CD4-positive, alpha-beta T cell treated with Interleukin-1 beta for 1 hour (primary cell): ENCODE measurements at places on chromosomes 11 and 22.

- no peak for DNase-seq
These were observed at the start of gene MUC15 for GRCh38 chr11:26571861-26572654. Gene MUC15 (minus strand): TSS chr11:26572263. CDS start chr11:26567094, 5,169 bp downstream.

GRCh38 chr11:88709567-88709966 lies 356.2 kb downstream of the GRM5 start:
- no peak for DNase-seq

DNA sequence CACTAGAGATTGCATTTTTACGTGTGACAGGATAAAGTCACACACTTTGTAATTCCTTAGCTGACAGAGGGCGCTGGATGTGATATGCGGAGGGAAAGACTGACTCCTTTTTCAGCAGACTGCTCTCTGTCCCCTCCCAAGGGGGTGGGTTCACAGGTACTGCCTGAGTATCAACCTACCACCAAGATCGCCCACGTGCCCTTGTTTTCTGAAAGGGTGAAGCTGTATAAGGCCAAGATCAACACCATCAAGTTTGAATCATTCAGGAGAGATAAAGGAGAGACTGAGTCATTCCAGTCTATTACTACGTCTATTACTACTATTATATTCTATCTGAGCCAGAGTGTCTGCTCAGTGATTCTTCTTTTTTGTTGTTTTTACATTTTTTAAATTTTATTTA lies 30.7 kb downstream of the BUD13 start:
- no peak for DNase-seq

DNA sequence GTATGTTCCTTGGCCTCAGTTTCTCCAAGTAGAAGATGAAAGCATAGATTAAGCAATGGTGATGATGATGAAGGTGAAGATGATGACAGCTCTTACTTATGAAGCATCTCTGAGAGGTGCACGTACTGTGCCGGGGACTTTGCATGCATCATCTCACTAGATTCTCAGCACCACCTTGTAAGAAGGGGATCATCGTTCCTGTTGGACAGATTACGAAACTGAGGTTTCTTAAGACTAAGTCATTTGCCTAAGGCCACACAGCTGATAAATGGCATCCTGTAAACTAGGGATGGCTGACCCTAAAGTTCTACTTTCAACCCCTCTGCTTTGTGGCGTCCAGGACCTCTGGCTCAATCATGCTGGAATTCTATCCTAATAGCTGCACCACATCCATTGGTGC lies 8.7 kb downstream of the MS4A15 start:
- DNase-seq = no peak

GRCh38 chr22:40279017-40279416 lies 67.3 kb upstream of the ADSL start:
- no peak for DNase-seq

DNA sequence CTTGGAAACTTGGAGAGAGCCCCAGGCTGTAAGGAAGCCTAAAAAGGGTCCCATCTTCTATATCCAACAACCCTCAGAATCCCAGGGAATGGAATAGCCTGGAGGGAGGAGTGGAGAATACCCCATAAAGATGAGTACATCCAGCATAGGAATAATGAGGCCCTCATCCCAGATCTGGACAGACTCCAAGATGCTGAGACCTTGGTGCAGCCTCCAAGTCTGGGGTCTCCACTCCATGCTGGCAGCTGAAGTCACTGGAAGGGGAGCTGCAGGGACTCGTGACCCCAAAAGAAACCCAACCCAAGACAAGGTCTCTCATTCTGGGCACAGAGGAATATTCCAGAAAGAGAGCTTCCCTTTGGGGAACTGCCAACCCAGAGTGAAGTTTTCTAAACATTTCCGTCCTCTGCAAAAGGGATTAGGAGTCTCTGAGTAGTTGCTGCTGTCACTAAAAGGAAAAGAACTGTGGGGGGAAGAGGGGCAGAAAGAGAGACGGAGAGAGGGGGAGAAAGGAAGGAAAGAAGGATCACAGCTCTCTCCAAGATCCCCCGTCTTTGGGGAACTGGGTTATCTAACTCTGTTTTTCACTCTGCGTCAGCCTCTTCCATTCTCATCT lies 589 bp downstream of the SCGB1A1 start:
- DNase-seq = no peak
